ENCODE measurements at places on chromosomes 3 and 15.

GRCh38 chr15:27527490-27528067 is 556.6 kb downstream of the GABRG3 start:
- DNase-seq: no peak

- DNase-seq: no peak
These were observed 1144.5 kb downstream of the TUSC7 start for GRCh38 chr3:117853923-117854668.

- no peak for DNase-seq
These were observed 22.1 kb downstream of the ARNT2 start for GRCh38 chr15:80426316-80426715.

- no peak for DNase-seq
These were observed 257.1 kb downstream of the TUSC7 start for GRCh38 chr3:116966649-116967048.

- DNase-seq: no peak
These were observed 665.6 kb upstream of the CCDC54 start for GRCh38 chr3:106711650-106712049.

GRCh38 chr15:95326431-95327182 is 1003.9 kb upstream of the NR2F2 start:
- peak; percentile 47 for DNase-seq

- DNase-seq: no peak
These were observed 349.7 kb downstream of the TUSC7 start for GRCh38 chr3:117059067-117059955.

GRCh38 chr15:55907797-55908196 is 85.6 kb downstream of the NEDD4 start:
- no peak for DNase-seq

DNA sequence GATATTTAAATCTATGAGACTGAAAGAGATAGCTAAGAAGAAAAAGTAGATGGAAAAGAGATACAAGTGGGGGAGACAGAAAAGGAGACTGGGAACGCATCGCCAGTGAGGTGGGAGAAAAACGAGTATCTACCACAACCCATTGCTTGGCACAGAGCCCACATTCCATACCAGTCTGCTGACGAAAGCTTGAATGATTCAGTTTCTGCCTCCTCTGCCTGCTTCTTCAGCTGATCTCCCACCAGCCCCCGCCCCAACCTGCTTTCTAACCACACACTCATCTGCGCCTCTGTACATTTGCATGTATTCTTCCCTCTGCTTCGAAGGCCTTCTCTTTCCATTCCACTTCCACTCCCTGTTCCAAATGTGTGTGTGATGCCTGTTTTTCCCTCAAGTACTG is 188.1 kb downstream of the USP13 start:
- no peak for DNase-seq

- DNase-seq: no peak
These were observed at the start of gene RGMA for GRCh38 chr15:93088981-93089726. TSS of gene RGMA (minus strand) at chr15:93089211. CDS start at chr15:93088932, 279 bp downstream.

GRCh38 chr3:127455541-127456450 is 134.7 kb downstream of the TPRA1 start:
- peak; percentile 95 for DNase-seq

DNA sequence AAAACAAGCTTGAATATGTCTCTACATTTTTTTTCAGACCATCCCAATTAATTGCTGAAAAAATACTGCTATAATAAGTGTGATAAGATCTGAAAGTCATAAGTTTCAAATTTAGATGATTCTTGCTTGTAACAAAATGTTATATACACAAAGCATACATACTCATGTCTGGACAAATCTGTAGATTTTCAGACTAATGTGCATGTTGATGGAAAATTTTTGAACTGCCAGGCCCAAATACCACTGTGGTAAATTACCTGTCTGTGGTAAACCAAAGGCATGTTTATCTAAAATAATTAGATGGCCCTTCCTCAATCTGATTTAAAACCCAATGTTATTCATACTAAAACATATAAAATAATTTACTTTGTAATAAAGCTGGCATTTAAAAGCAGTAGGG is 31.7 kb upstream of the CLDN16 start:
- no peak for DNase-seq

- peak; percentile 32 for DNase-seq
These were observed 25.9 kb downstream of the ACP3 start for GRCh38 chr3:132343018-132343612.

DNA sequence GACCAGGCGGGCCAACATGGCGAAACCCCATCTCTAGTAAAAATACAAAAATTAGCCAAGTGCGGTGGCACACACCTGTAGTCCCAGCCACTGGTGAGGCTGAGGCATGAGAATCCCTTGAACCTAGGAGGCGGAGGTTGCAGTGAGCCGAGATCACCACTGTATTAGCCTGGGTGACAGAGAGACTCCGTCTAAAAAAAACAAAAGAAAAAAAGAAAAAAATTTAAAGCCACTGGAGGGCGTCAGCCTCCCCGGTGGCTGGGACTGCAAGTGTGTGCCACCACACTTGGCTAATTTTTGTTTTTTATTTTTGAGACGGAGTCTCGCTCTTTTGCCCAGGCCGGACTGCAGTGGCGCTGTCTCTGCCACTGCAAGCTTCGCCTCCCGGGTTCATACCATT is 7.9 kb downstream of the RTF1 start:
- no peak for DNase-seq

- peak; percentile 3 for DNase-seq
These were observed 16.8 kb downstream of the NEO1 start for GRCh38 chr15:73069109-73069508.

GRCh38 chr15:72912996-72913395 is 129.4 kb upstream of the ADPGK start:
- DNase-seq: peak; percentile 84

GRCh38 chr15:30882849-30883433 is 20.8 kb upstream of the FAN1 start:
- no peak for DNase-seq

GRCh38 chr3:122255757-122256439 is 69.2 kb upstream of the CSTA start:
- DNase-seq: no peak

- DNase-seq: no peak
These were observed 1.5 kb upstream of the ISLR start for GRCh38 chr15:74171965-74172541.

DNA sequence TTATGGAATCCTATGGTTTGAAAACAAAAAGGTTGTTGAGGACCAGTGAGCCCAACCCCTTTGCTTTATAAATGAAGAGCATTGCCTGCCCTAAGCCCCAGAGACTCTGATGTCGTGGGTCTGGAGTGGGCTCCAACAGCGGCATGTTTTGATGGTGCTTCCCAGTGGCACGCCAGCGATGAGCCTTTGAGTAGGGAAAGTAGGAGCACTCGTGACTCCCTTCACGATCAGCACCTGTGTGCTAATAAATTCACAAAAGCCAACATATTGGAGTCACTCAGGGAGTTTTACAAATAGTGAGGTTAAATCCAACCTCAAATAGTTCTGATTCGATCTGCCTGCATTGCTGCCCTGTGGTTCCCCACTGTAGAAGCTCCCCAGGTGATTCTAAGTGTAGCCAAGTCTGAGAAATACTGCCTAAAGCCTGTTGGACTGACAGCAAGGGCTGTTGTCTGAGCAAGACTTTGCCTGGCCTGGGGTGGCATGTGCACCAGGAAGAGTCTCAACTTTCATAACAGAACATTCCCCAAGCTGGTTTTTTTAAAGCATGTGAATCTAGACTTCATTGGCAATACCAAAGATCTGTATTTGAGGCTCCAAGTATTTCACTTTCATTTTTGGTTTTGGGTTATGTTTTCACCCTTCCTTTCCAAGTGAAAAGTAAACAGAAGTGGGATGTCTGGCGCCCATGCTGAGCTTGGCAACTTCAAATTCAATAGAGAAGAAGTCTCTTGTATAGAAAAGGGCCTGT is 9.9 kb downstream of the CCR5 start:
- no peak for DNase-seq

DNA sequence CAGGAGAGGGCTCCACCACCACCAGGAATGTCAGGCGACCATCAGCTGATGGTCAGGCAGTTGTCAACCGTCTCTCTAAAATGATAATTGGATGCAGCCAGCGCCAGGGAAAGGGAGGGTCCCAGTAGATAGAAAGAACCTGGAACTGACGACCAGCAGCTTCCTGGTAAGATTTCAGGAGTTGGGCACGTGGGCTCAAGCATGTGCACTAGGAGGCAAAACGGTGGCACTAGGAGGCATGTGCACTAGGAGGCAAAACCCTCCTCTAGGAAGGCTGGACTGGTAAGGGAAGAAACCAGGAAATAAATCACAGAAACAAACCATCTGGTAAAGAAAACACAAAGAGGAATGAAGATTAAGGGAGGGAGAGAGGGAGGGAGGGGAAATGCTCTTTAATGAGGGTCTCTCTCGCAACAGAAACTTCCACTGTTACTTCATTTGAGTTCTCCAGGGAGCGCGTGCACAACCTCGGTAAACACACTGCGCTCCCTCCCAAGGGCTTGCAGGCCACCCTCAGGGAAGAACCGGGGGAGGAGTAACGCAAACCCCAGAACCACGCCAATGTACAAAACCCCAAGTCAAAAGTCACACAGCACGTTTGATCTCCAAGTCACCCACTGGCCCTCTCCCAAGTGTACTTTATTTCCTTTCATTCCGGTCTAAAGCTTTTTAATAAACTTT is 116.7 kb downstream of the XXYLT1 start:
- DNase-seq: no peak

- DNase-seq: peak; percentile 19
These were observed 9.7 kb upstream of the THUMPD3 start for GRCh38 chr3:9352917-9353752.
